A549 treated with dexamethasone at 1 μM for 4 hours (cell line): ENCODE measurements at places on chromosomes 12 and 14. TPM values are rescaled to one million over a fixed set of nuclear protein-coding genes. Genes with fewer than 3 reads are reported as not detected.

The LRRC10 gene
- not detected in 5 replicates for total RNA-seq

The MFAP5 gene
- 0.12 to 0.37 TPM (median 0.23 TPM) in 5 replicates for total RNA-seq

The SRGAP1 gene
- total RNA-seq = 9.5 to 16.7 TPM (median 13.0 TPM) in 5 replicates

The IL22 gene
- total RNA-seq = not detected in 5 replicates

The CDKN3 gene
- total RNA-seq = 73.7 to 83.3 TPM (median 76.3 TPM) in 5 replicates

The RAPGEF3 gene
- total RNA-seq = 0.51 to 0.72 TPM (median 0.60 TPM) in 5 replicates

The BCL2L14 gene
- not detected in 5 replicates for total RNA-seq

The KLRC2 gene
- 1.5 to 2.1 TPM (median 1.7 TPM) in 5 replicates for total RNA-seq

The RNFT2 gene
- total RNA-seq = 2.7 to 3.3 TPM (median 2.8 TPM) in 5 replicates

The KRT78 gene
- 0.12 to 0.36 TPM (median 0.19 TPM) in 4 of 5 replicates, not detected in the other for total RNA-seq

The FAM222A gene
- total RNA-seq = 3.3 to 7.0 TPM (median 5.8 TPM) in 5 replicates

The NRXN3 gene
- total RNA-seq = 0.70 to 1.3 TPM (median 1.1 TPM) in 5 replicates

The SLC35F4 gene
- total RNA-seq = not detected in 5 replicates

The AKAP3 gene
- 0.02 to 0.30 TPM (median 0.11 TPM) in 5 replicates for total RNA-seq

The CLEC4D gene
- not detected in 5 replicates for total RNA-seq

The GDF3 gene
- not detected in 5 replicates for total RNA-seq

The LUM gene
- total RNA-seq = 0.21 to 0.48 TPM (median 0.31 TPM) in 5 replicates

The NUBPL gene
- 7.8 to 9.4 TPM (median 8.3 TPM) in 5 replicates for total RNA-seq

The PFKM gene
- 22.3 to 24.0 TPM (median 23.5 TPM) in 5 replicates for total RNA-seq

The C12orf54 gene
- not detected in 5 replicates for total RNA-seq

The FOXG1 gene
- total RNA-seq = 0.15 to 0.25 TPM (median 0.23 TPM) in 5 replicates

The CLEC1B gene
- not detected in 5 replicates for total RNA-seq

The TPPP2 gene
- total RNA-seq = not detected in 5 replicates

The ANAPC7 gene
- 47.0 to 60.7 TPM (median 57.1 TPM) in 5 replicates for total RNA-seq

The NUAK1 gene
- total RNA-seq = 4.7 to 5.8 TPM (median 5.5 TPM) in 5 replicates

The RNASE2 gene
- total RNA-seq = not detected in 5 replicates

The INHBC gene
- total RNA-seq = not detected in 5 replicates

The ARHGEF40 gene
- 6.1 to 9.8 TPM (median 9.0 TPM) in 5 replicates for total RNA-seq

The TMEM30B gene
- 0.18 to 0.42 TPM (median 0.30 TPM) in 5 replicates for total RNA-seq

The PRORP gene
- total RNA-seq = 33.1 to 42.5 TPM (median 40.5 TPM) in 5 replicates

The TAS2R46 gene
- not detected in 5 replicates for total RNA-seq

The IL31 gene
- not detected in 5 replicates for total RNA-seq

The ATG14 gene
- 5.0 to 6.6 TPM (median 5.8 TPM) in 5 replicates for total RNA-seq

The PLEKHH1 gene
- total RNA-seq = 1.7 to 4.0 TPM (median 2.7 TPM) in 5 replicates

The ACADS gene
- total RNA-seq = 8.8 to 11.9 TPM (median 9.7 TPM) in 5 replicates

The TCHP gene
- total RNA-seq = 14.3 to 18.1 TPM (median 17.1 TPM) in 5 replicates

The SERPINA4 gene
- total RNA-seq = 0.07 to 0.12 TPM (median 0.09 TPM) in 3 of 5 replicates, not detected in the others

The PLBD2 gene
- total RNA-seq = 25.4 to 46.6 TPM (median 43.2 TPM) in 5 replicates

The PPP1R1A gene
- 0.09 to 0.27 TPM (median 0.25 TPM) in 5 replicates for total RNA-seq

The ADAMTS20 gene
- not detected in 5 replicates for total RNA-seq
